ACHN (cell line): ENCODE measurements at places on chromosomes 13 and 19.

- DNase-seq: no peak
Observed at GRCh38 chr13:77555246-77555645, 19.7 kb downstream of the SCEL start.

DNA sequence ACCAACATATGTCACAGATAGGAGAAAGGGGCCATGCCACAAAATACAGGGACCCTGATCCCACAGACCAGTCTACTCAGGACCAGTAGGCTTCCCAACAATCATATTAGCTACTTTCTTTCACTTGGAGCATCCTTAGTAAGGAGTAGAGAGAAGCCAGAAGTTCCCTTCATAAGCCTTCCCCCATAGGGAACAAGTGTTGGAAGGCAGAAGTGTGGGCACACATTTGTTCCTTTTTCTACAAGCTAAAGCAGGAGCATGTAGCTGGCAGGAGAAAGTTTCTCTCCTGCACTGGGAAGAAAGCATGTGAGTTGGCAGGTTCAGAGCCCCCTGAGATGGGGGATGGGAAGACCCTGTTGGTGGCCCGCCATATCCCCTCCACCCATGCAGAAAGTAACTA lies 165.4 kb downstream of the KCTD12 start:
- no peak for DNase-seq

DNA sequence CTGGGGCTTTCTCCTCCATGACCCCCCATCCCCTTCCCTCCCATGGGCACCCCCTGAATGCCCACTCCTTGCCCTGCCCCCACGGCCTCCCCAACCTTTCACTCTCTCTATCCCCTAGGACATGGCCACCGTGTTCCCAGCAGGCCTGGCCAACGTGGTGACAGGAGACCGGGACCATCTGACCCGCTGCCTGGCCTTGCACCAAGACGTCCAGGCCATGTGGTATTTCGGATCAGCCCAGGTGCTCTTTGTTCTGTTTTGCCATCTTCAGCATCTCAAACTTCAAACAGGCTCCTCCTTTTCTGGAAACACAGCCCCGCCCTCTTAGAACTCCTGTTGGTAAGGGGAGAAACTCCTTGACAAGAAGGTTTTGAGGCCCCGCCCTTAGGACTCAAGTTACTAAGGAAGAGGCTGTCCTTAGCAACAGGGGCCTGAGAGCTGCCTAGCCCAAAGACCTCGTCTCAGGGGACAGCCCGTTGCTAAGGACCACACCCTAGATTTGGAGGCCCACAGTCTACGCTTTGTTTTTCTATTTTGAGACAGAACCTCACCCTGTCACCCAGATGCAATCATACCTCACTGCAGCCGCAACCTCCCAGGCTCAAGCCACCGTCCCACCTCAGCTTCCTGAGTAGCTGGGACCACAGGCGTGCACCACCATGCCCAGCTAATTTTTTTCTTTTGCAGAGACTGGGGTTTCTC lies 5.1 kb upstream of the FLT3LG start:
- no peak for DNase-seq

GRCh38 chr13:39893808-39894207 lies 238.3 kb downstream of the COG6 start:
- no peak for DNase-seq

- DNase-seq: no peak
Observed at GRCh38 chr13:98542568-98543377, 34.1 kb downstream of the STK24 start.

DNA sequence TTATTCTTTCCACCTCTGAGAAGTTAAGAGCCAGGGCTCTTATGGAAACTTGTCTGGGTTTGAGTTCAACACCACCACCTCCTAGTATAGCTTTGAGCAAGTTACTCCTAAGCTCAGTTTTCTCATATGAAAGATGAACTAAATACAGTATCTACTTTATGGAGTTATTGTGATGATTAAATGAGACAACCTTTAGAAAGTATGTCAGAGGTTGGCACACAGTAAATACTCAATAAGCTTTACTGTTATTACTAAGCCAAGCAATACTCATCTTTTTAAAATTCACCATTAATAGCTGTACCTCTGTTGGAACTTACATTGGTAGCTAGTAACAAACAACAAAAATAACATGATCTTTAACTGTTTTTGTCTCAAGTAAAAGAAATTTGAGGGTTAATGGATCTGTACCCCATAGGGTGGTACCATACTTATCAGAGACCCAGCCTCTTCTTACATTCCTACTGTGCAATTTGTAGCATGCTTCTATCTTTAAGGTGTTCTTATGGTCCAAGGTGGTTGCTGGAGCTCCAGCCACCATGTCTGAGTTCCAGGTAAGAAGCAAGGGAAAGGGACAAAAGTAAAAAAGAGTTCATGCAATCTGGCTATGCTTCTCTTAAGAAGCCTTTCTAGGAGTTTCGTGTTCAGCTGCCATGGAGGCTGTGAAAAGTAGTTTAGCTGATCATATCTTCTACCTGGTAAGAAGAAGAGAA lies 24.1 kb upstream of the NDFIP2 start:
- DNase-seq: no peak

- DNase-seq: peak; percentile 42
Observed at GRCh38 chr13:30119476-30119875, 187.9 kb downstream of the KATNAL1 start.

GRCh38 chr13:44519642-44520041 lies 56.5 kb downstream of the TSC22D1 start:
- no peak for DNase-seq

- no peak for DNase-seq
Observed at GRCh38 chr19:50565984-50566903, 2.0 kb downstream of the LRRC4B start.

DNA sequence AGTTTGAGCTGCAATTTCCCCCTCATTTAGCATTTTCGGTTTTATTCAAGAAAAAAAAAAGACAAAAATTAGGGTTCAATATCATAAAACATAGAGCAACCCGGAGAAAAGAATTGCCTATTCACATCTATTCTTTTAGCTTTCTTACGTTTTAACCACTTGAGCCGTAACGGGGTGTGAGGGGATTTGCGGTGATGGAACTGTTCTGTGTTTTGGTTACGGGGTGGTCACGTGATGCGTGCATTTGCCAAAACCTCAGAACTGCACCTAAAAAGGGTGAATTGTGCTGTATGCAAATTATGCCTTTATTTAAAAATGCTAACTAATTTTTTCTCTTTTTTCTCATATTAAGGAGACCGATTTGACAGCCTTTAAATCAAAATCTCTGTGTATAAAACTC lies 22.1 kb downstream of the CLEC11A start:
- no peak for DNase-seq

DNA sequence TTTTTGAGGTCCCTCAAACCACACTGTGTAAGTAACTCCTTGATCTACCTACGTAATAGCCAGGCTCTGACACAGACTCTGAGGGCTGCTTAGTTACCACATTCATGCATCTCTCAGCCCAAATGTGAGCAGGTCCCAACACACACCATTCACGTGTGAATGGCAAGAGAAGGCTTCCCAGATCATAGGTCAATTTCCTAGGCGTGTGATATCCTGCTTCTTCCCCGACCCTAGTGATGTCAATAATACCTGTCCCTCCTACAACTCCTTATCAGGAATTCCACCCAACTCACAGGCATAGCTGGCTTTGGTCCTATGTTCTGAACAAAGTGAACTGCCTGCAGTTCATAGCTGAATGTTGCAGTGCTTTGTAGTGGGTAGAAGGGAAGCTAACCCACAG lies 334.5 kb downstream of the RFC3 start:
- no peak for DNase-seq

GRCh38 chr19:33408116-33408515 lies 34.6 kb downstream of the CEBPG start:
- DNase-seq: no peak

- DNase-seq: peak; percentile 42
Observed at GRCh38 chr19:5891938-5892771, 11.4 kb downstream of the NDUFA11 start.

GRCh38 chr19:1155352-1156304 lies 18.4 kb downstream of the SBNO2 start:
- no peak for DNase-seq

DNA sequence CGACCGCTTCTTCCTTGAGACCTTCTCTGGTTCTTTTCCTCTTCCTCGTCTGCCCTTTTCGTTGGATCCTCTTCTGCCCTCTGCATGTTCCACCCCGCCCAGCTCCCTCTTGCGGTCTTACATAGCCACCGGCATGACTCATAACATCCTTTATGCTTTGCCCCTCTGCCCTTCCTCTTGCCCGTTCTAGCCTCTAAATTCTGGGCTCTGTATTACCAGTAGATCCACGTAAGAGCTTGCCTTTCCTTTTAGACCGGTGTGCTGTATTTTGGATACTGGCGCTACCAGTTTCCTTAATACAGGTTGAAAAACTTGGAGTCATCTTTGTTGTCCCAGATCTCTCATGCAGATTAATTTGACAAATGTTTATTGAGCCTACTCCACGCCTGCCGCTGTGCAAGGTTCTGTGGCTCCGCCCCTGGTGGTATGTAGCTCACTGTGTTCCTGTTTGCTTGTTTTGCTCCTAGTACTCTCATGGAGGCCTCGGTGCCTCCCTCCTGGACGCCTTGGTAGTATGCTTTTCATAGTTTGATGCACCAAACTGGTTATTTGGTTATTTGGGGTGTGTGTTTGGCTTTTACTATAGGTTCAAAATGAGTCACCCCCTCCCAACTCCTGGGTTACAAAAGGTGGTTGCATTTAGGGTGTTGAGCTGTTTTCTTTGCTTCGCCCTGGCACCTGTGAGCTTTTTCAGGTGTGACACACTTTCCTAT lies 1.7 kb downstream of the GTF3A start:
- DNase-seq: peak; percentile 89

- DNase-seq: peak; percentile 38
Observed at GRCh38 chr19:39110263-39110967, 15.2 kb upstream of the PAK4 start.

DNA sequence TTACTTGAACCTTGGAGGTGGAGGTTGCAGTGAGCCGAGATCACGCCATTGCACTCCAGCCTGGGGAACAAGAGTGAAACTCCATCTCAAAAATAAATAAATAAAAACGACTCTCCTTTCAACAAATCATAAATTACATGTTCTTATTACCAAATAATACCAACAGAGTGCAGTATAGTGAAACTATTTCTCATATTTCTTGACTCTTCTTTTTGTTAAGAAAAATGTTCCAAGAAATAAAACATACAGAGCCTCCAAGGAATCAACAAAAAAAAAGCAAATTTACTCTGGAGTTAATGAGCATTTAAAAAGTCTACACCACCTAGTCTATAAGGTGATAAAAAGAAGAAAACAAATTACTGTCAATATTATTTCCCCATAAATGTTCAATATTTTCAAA lies 188.8 kb downstream of the KLF12 start:
- peak; percentile 8 for DNase-seq

- no peak for DNase-seq
Observed at GRCh38 chr13:80309926-80310325, 31.0 kb downstream of the SPRY2 start.

DNA sequence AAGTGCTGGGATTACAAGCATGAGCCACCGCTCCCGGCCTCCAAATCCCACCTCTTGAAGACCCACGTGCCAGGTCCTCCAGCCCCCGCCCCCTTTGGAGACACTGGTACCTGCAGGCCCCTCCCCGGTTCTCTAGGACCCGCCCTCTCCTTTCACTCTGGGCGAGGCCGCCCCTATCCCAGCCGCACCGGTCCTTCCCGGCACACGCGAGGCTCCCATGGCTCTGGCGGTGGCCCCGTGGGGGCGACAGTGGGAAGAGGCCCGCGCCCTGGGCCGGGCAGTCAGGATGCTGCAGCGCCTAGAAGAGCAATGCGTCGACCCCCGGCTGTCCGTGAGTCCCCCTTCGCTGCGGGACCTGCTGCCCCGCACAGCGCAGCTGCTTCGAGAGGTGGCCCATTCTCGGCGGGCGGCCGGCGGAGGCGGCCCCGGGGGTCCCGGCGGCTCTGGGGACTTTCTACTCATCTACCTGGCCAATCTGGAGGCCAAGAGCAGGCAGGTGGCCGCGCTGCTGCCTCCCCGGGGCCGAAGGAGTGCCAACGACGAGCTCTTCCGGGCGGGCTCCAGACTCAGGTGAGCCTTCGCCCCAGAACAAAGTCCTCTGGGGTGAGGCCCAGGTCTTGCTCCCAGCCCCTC lies at the start of gene CBLC:
Gene CBLC, plus strand, starts transcription at position 176 of the 633 bp plus-strand sequence. Its CDS starts 42 bp downstream, at position 218.
- DNase-seq: no peak
